Stimulated activated CD4-positive, alpha-beta T cell treated with anti-CD3 and anti-CD28 coated beads, Interleukin-4, amount 100 ng/mL, for 1 hour (primary cell): ENCODE measurements at places on chromosomes 7 and 10.

- peak; percentile 9 for DNase-seq
Measured at GRCh38 chr10:102919246-102919959, 1.3 kb downstream of the CNNM2 start.

GRCh38 chr7:130021105-130021834 lies 29.9 kb downstream of the ZC3HC1 start:
- DNase-seq, result no peak

DNA sequence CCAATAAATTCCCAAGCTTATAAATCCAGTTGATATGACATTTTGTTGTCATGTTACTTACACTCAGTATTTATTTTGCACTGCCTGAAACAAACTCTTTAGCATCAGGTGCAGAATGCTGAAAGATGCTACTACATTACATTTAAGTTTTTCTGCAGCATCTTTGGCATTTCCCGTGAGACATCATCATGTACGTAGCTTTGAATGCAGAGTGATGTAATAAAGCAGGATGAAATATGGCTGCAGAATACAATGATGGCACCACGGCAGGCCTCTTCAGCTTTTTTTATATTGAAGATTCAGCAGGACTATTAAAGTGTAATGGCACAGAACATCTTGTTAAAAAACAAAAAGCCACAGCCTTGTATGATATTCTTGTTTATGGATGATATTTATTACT lies 531.8 kb downstream of the NXPH1 start:
- no peak for DNase-seq

DNA sequence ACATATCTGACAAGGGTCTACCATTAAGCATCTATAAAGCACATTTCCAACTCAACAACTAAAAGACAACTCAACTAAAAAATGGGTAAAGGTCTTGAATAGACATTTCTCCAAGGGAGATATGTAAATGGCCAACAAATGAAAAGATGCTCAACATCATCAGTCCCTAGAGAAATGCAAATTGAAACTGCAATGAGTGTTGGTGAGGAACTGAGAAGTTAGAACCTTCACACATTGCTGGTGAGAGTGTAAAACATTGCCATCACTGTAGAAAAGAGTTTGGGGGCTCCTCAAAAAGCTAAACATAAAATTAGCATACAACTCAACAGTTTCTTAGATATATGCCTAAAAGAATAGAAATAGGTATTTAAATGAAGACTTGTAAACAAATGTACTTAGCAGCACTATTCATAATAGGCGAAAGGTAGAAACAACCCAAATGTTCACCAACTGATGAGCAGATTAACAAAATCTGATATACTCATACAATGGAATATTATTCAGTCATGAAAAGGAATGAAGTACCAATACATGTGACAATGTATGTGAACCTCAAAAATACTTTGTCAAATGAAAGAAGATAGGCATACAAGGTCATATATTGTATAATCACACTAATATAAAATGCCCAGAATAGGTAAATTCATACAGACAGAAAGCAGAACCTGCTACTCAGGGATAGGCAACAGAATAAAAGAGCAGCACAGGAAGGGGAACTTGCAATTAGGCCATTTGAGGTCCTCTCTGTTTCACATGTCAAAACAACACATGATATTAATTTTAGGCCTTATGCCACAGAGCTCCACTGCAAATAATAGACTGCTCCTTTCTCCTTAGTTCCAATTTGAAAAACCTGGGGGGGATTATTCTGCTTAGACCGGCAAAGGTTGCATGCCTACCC lies 10.6 kb upstream of the LRRC72 start:
- DNase-seq, result no peak

DNA sequence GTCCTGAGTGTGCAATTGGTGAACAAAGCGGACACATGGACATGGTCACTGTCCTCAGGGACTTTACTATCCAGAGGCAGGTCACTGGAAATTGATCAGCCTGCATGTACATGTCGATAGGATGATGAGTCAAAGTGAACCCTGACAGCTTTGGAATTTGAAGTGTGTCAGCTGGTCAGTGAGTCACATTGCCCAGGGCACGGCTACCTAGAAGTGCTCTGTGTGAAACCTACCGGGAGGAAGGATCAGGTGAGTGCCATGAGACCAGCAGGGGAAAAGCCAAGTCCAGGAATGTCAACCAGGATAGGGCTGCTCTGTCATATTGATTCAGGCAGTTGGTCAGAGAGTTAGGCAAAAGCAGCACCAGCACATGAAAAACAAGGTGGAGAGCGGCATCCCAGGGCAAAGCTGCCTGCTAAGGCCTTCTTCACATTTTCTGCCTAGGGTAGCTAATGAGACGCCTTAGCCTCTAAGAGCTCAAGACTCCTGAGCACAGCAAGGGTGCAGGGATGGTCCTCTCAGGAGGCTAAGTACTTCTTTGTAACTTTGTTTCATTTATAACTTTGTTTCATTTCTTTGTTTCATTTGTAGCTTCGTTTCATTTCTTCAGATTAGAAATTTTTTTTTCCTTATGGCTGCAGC lies 19.4 kb upstream of the PDCD4 start:
- DNase-seq, result no peak

- no peak for DNase-seq
Measured at GRCh38 chr10:131006458-131007256, 304.9 kb downstream of the TCERG1L start.

DNA sequence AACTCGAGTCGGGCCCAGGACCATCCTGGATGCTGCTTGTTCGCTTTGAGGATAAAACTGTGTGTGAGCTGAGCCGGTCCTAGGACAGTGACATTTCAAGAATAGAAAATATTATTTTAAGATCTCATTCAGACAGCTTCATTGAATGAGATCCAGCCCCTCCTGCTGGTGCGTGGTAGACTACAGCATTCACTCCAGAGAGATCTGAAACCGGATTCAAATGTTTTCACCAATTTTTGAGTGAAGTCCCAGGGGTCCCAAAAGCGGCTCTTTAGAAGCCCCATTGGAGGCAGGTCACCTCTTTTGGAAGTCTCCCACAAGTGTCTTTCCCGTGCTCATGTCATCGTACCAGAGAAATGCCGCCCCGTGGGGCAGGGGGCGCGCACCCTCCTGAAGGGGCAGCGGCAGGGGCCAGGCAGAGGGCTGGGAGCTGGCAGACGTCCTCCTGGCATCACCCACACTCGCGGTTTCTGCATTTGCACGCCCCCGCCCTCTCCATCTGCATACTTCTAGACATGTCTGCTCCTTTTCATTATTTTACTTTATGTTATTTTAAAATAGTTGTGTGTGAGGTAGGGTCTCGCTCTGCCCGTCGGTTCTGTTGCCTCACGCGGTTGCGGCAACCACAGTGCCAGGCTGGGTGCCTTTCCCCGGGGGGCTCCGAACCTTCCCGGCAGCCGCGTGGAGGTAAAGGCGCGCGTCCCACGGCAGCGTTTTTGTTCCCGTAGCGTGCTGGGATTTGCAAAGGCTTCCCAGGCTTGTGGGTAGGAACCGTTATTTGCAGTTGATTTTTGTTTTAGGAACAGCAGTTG lies 52.3 kb upstream of the DPYSL4 start:
- no peak for DNase-seq

DNA sequence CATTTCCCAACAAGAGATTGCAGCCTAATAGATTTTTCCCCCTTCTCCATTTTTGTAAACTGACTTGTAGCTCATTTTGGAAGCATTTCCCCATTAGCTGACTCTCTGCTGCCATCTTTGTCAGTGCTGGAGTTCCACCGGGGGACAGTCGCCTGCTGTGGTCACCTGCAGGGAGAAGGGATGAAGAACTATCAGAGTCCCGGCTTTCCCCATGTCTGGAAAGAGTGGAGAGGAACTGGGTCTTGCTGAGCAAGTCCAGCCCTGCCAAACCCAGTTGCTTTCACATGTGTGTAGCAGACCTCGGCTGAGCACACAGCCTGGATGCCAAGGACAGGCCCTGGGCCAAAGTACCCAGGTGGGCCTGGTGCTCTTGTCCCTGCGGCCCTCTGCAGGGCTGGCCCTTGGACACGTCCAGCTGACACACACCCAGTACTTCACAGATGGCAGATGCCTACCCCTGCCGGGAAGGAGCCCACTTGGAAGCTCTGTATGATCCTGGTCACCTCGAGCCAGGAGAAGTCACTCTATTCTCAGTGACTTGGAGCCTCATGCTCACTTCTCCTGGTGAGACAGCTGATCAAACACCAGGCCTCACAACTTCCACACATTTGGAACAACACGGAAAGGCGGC lies 157.3 kb upstream of the NPVF start:
- no peak for DNase-seq

DNA sequence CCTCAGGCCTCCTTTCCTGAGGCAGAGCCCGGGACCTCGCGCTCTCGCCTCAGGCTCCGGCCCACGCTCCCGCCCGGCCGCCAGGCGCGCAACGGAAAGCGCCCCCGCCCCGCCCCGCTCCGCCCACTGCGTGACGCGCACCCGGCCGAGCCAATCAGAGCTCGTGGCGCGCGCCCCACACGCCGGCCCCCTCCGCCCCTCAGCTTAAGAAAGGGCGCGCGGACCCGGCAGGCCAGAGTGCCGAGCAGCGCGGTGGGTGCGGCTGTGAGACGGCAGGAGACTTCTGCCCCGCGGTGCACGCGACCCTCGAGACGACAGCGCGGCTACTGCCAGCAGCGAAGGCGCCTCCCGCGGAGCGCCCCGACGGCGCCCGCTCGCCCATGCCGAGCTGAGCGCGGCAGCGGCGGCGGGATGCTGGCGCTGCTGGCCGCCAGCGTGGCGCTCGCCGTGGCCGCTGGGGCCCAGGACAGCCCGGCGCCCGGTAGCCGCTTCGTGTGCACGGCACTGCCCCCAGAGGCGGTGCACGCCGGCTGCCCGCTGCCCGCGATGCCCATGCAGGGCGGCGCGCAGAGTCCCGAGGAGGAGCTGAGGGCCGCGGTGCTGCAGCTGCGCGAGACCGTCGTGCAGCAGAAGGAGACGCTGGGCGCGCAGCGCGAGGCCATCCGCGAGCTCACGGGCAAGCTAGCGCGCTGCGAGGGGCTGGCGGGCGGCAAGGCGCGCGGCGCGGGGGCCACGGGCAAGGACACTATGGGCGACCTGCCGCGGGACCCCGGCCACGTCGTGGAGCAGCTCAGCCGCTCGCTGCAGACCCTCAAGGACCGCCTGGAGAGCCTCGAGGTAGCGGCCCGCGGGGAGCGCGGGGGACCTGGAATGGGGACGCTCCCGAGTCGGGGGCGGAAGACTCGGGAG lies at the start of gene NPTX2:
Gene NPTX2 (plus strand): TSS at position 235 of the 909 bp plus-strand sequence. CDS start 177 bp downstream, at position 412.
- DNase-seq, result no peak
